GM12891 (cell line): ENCODE measurements at places on chromosomes 5 and 9.
A peak's percentile ranks its signal among the peaks of the same experiment; 100 is the strongest.

- DNase-seq: no peak
Observed at GRCh38 chr9:3497401-3497800, 28.4 kb downstream of the RFX3 start.

GRCh38 chr5:177367323-177367848 lies 9.7 kb downstream of the RGS14 start:
- DNase-seq: no peak

DNA sequence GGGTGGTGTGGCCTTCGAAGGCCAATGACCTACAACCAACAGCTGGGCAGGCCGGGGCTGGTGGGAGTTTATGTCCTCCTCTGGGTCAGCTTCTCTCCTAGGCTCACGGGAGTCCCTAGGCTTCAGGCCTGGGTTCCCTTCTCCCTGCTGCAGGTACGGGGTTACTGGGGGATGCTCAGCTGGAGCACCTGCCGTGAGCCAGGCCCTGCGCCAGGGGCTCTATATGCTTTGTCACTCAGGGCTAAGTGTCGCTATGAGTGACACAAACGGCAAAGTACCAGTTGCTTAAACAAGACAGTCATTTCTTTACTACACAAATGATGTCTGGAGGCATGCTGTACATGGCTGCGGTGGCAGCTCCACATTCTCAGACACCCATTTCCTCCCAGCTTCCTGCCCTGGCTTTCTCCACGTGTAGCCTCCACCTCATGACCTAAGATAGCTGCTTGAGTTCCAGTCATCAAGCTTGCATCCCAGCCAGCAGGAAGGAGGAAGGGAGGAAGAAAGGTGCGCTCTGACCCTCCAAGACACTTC lies 22.5 kb upstream of the NINJ1 start:
- DNase-seq: no peak

DNA sequence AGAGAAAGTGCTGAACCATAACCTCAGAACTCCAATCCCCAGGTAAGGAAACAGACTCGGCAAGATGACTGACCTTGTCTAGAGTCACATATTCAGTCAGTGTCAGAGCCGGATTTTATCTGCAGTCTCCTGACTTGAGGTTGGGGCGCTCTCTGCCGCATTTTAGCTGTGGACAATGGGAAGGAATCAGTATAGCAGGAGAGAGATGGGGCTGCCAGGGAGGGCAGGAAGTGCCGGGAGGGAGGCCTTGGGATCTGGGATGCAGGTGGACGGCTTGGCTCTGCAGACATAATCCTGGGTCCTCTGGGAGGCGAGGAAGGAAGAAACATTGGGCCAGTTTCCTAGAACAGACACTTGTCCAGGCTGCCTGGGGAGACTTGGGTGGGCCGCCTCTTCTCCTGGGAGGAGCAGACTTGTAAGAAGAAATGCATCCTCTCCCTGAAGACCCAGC lies 39.7 kb upstream of the COL15A1 start:
- DNase-seq: no peak

GRCh38 chr5:81232464-81233079 lies 550 bp upstream of the CKMT2 start:
- DNase-seq: no peak

- DNase-seq: no peak
Observed at GRCh38 chr9:133424187-133424586, 2.0 kb downstream of the ADAMTS13 start.

- DNase-seq: no peak
Observed at GRCh38 chr9:69997524-69997923, 46.1 kb upstream of the MAMDC2 start.

GRCh38 chr9:93813221-93814076 lies 141.7 kb downstream of the BARX1 start:
- DNase-seq: no peak

DNA sequence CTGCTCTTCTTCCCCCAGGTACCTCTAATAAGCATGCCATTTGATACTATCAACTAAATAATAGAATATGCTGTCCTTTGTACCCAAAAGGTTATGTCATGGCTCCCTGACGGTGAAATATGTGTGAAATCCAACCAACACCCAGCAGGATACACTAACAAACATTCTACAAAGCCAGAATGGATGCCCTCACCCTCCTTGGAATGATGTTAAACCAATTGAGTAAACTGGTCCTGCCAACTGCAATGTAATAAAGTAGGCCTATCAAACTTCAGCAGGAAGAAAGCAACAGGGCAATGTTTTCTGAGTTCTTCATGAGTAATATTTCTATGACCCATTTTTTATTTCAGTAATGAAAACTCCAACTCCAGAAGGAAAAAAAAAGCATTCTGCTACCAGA lies 24.9 kb downstream of the RGMB start:
- DNase-seq: no peak

- peak; percentile 71 for DNase-seq
Observed at GRCh38 chr5:1488882-1489680, 34.7 kb downstream of the LPCAT1 start.

- DNase-seq: no peak
Observed at GRCh38 chr5:134410822-134411221, 859 bp downstream of the CDKN2AIPNL start.

GRCh38 chr5:23684103-23684502 lies 176.7 kb downstream of the PRDM9 start:
- no peak for DNase-seq

DNA sequence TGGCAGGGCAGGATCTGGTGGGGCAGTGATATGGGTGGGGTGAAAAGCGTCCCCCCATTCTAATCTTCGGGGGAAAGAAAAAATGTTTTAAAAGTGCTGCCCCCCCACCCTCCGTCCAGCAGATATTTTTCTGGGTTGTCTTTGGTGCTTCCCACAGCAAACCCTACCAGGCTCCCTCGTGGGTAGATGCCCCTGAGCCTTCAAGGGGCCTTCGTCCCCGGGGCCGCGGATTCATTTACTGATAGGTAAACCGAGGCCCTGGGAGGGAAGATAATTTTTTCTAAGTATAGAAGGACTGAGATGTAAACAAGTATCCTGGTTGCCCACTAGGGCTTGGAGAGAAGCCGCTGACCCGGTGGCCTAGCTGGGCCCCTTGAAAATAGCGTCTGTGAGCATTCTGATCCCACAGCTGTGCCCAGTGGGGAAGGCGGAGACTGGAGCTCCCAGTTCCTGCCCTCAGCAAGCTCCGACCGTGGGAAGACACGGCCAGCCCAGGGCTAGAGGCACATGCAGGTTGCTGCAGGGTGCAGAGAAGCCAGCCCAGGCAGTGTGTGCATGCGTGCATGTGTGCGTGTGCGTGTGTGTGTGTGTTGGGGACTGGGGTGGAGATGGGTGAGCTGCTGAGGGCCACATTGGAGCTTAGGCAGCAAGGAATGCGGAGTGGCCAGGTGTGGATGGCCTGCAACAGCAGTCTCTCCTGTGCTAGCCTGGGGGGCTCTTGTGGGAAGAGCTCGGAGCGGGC lies 6.0 kb upstream of the RXRA start:
- no peak for DNase-seq

- DNase-seq: no peak
Observed at GRCh38 chr9:75953218-75953617, 62.7 kb downstream of the PCSK5 start.

DNA sequence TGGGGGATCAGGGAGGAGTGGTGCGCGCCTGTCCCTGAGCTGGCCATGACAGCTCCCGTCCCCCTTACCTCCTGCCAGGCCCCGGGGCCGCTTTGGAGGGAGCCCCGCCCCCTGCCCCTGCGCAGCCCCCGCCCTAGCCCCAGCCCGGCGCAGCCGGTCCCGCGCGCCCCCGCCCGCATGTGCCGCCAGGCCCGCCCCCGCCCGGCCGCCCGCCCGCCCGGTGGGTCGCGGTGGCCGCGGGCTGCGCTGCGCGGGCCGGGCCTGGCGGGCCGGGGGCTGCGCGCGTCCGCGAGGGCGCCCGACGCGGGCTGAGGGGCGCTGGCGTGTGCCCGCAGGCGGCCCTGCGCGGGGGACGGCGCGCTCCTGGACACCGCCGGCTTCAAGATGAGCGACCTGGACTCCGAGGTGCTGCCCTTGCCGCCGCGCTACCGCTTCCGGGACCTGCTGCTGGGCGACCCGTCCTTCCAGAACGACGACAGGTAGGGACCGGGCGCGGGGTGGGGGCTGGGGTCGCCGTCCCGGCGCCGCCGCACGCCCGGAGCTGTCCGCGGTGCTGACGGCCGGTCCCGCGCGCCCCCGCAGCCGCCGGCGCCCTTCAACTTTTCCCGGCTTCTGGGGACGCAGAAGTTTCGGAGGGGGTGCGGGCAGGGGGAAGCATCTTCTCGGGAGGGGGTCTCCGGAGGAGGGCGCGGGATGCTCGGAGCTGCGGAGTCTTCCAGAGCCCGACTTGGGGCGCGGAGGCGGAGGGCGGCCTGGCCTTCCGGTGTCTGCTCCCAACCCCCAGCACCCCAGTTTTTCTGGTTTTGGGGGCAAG lies 12.5 kb downstream of the KCNT1 start:
- no peak for DNase-seq

GRCh38 chr9:133531293-133531692 lies 3.2 kb upstream of the ADAMTSL2 start:
- no peak for DNase-seq

DNA sequence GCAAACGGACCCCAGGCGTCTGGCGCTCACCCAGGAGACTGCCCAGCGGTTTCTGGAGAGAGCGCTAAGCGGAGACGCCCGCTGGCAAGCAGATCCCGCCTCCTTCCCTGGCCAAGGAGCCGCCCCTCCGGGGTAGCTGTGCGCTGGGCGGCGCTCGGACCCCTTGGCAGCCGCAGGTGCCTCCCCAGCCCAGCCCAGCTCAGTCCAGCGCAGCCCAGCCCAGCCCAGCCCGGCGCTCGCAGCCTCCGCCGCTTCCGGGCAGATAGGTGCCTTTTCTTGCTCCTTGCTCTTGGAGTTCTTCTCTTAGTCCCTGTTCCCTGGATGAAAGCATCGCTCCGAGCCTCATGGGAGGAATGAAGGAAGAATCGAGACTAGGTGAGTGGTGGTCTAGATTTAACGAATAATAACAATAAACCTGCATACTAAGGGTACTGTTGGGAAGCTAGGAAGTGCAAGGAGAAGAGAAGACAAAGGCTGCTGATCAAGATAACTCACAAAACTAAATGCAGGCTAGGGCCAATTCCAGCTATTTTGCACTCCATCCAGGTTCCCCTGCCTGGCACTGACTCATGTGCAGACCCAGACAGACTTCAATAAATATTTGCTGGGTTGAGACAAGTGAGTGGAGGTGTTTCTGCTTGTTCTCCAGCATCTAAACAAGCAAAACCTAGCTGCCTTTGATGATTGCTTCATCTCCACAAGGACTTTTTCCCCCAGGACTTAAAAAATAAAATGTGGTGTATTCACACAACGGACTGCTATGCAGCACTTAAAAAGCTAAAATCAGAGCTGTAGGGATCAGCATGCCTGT lies at the start of gene STK32A:
STK32A (plus strand) TSS at position 202 of the 811 bp plus-strand sequence. CDS start 4,609 bp downstream, outside the sequence.
- no peak for DNase-seq

- no peak for DNase-seq
Observed at GRCh38 chr9:74867483-74867882, 20.2 kb downstream of the TRPM6 start.

- DNase-seq: no peak
Observed at GRCh38 chr5:139956342-139956741, 86.8 kb downstream of the NRG2 start.

DNA sequence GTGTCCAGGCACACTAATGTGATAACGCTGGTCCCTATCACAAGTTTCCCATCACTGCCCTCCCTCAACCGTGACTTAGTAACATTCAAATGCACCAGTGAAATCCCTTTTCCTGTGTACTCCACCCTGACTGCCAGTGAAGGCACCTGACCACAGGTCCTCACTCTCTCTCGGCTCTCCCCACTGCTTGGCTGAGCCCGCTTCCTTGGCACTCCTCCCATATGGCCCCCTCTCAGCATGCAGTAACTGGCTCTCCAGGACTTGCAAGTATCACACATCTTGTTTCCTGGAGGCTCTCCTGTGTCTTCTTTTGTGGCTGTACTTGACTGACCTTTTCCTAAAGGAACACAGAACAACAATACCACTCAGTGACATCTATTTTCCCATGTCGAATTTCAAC lies 292.0 kb upstream of the ZNF608 start:
- DNase-seq: no peak

DNA sequence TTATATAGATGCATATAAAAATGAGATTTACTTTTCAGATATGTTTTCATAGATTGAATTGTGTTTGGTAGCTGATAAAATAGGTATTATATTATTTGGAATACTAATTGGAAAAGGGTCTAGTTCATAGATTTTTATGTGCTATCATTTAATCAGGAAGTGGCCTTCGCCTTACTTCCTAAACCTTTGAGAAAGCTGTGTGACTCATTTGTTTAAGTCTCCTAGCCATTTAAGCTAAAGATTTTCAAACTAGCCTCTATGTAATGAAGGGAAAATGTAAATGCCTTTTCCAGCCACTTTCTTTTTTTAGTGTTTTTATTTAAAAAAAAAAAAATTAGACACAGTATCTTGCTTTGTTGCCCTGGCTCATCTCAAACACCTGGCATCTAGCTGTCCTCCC lies 97.5 kb downstream of the DMXL1 start:
- DNase-seq: no peak

- no peak for DNase-seq
Observed at GRCh38 chr9:37295796-37296195, 126.7 kb upstream of the GRHPR start.

DNA sequence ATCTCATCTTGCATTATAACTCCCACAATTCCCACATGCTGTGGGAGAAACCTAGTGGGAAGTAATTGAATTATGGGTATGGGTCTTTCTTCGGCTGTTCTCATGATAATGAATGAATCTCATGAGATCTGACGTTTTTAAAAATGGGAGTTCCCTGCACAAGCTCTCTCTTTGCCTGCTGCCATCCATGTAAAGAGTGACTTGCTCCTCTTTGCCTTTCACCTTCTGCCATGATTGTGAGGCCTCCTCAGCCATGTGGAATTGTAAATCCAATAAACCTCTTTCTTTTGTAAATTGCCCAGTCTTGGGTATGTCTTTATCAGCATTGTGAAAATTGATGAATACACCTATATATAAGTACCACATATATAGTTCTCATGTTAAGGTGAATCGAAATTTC lies 961.7 kb upstream of the COX7C start:
- no peak for DNase-seq

- no peak for DNase-seq
Observed at GRCh38 chr9:92463984-92464383, 18.3 kb downstream of the ASPN start.

DNA sequence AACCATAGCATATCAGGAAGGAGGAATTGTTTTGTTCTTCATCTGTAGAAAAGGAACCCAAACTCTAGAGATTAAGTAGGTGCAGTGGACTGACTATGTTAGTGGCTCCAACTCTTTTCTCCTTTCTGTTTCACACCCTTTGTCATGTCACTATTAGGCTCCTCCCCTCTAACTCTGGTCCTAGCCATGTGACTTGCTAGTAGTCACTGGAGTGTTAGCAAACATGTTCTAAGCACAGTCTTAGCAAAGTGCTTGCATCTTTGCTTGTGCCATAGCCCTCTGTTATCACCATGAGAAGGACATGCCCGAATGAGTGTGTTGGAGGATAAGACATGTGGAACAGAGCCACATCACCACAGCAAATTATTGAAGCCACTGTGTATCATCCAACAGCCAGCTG lies 55.4 kb upstream of the PPP3R2 start:
- no peak for DNase-seq
